Gastrocnemius medialis (tissue), 4 donors: ENCODE measurements at places on chromosomes 13 and 19.

GRCh38 chr13:21735701-21736401 lies 65.0 kb downstream of the FGF9 start:
- DNase-seq, result no peak

DNA sequence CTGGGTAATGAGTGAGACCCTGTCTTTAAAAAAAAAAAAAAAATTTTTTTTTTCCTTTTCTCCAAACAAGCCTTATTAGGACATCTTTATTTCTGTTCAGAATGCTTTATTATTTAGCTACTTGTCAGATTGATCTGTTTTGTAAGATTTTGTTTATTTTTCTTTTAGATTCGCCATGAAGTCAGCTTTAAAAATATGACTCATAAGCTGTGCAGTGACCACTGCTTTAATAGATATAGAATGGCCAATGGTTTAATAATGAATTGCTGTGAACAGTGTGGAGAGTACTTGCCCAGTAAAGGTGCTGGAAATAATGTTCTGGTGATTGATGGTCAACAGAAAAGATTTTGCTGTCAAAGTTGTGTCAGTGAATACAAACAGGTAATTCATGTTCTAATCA lies 47.7 kb downstream of the ZMYM2 start:
- DNase-seq, result no peak

GRCh38 chr13:29607465-29607864 lies 12.0 kb upstream of the SLC7A1 start:
- no peak for DNase-seq

DNA sequence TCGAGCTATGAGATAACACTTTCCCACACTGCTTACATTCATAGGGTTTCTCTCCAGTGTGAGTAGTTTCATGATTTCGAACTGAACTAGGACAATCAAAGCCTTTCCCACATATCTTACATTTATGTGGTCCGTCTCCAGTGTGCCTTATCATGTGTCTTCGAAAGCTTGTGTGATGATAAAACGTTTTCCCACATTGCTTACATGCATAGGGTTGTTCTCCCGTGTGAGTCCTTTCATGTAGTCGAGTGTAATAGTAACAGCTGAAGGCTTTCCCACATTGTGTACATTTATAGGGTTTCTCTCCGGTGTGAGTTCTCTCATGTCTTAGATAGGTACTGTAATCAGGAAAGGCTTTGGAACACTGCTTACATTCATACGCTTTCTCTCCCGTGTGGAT lies 16.3 kb downstream of the ZNF823 start:
- no peak for DNase-seq

DNA sequence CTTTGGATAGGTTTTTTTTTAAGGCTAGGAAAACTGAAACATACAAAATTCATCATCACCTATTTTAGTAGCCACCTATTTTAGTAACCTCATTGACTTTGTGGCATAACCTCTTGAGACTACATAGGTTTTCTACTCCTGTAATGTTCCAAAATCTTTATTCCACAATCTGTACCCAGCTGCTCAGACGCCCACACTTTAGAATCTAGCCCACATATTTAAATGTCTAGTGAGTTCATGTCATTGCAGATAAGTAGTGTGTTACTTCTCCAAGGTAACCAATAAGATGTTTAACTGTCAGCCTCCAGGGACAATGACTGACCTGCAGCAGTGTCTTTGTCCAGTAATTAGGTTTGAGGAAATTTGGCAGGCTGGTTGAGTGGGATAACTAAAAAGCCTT lies 330.2 kb downstream of the MZT1 start:
- no peak for DNase-seq

DNA sequence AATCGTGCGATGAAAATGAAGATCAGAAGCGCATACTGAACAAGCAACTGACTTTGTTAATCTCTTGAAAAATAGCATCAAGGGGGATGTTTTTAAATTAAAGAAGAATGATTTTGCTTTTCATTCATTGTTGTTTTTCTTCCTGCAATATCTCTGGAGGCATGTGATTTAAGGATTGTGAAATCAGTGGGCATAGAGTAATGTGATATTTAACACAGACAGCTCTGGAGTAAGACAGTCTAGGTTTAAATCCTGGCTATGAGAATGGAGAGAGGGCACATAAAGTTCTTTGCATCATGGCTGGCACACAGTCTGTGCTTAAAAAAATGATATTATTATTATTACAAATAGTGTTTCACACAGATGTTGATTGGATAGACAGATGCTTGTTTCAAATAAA lies 243.1 kb upstream of the NBEA start:
- no peak for DNase-seq

GRCh38 chr19:57914531-57914930 lies 1.9 kb downstream of the ZNF417 start:
- DNase-seq, result no peak
